ENCODE measurements at places on chromosomes 3 and 15. TPM values are rescaled to one million over a fixed set of nuclear protein-coding genes. Genes with fewer than 3 reads are reported as not detected.

- no peak for DNase-seq
- peaks cover 8% of the 10 kb centered on the region for H3K4me1 ChIP-seq
- no peak overlapping the region for H3K4me3 ChIP-seq
- no peaks in the 10 kb centered on the region for H3K36me3 ChIP-seq
- no peak overlapping the region for H3K27ac ChIP-seq
Observed at GRCh38 chr15:52185151-52185561, 6.0 kb downstream of the GNB5 start.

DNA sequence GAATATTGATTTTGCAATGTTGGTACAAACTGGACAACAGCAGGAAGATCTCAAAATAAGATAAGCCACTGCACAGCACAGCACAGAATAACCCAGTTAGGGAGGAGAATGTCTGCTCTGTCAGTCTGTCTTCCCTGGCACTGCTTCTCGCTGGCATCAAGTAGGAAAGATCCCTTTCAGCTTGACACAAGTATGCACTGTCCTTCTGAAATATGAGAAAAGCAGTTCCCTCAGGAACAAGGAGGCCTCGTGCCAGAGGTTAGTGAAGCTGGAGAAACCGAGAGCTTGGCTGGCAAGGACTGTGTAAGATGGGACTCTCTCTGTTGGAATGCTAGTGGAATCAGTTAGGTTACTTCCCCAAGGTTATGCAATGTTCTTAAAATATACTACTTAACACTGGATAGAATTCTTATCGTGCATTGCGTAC, 59.1 kb downstream of the FMN1 start:
- no peaks in the 10 kb centered on the region for H3K36me3 ChIP-seq
- peaks cover 15% of the 10 kb centered on the region for H3K4me1 ChIP-seq

GRCh38 chr3:49867871-49868321, 1.8 kb downstream of the CAMKV start:
- H3K36me3 ChIP-seq = no peaks in the 10 kb centered on the region
- H3K4me3 ChIP-seq = no peak overlapping the region
- no peak overlapping the region for H3K27ac ChIP-seq
- no peak for DNase-seq

DNA sequence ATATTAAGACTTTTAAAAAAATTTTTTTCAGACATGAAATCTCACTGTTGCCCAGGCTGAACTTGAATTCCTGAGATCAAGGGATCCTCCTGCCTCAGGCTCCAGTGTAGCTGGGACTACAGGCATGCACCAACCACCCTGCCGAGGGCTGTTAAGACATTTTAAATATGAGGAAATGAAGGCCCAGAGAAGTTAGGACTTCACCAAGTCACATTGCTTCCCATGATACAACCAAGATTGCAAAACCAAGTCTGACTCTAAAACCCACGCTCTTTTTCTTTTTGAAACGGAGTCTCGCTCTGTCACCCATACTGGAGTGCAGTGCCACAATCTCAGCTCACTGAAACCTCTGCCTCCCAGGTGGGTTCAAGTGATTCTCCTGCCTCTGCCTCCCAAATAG, 28.0 kb downstream of the PTPN9 start:
- no peaks in the 10 kb centered on the region for H3K27me3 ChIP-seq
- peaks cover 4% of the 10 kb centered on the region for H3K4me1 ChIP-seq
- no peak for DNase-seq
- no peaks in the 10 kb centered on the region for H3K36me3 ChIP-seq

STAC gene
- 25.3 TPM for total RNA-seq
